CD4-positive, alpha-beta T cell treated with Interleukin-17A for 1 hour (primary cell): ENCODE measurements at places on chromosomes 6 and 20.

GRCh38 chr6:75747152-75747992 lies 1.7 kb upstream of the MYO6 start:
- no peak for DNase-seq

GRCh38 chr6:6875818-6876470 lies 231.8 kb upstream of the RREB1 start:
- DNase-seq = no peak

GRCh38 chr6:145673504-145673903 lies 61.8 kb downstream of the EPM2A start:
- DNase-seq = no peak

GRCh38 chr20:49281059-49281912 lies 3.4 kb upstream of the ZNFX1 start:
- DNase-seq = peak; percentile 37

- DNase-seq = no peak
Measured at GRCh38 chr20:16929756-16930155, 181.6 kb downstream of the OTOR start.

- DNase-seq = no peak
Measured at GRCh38 chr6:41719436-41720261, 15.8 kb downstream of the TFEB start.
